Kasumi-1 (cell line): ENCODE measurements at places on chromosomes 3 and 15.
A peak's percentile ranks its signal among the peaks of the same experiment; 100 is the strongest.

DNA sequence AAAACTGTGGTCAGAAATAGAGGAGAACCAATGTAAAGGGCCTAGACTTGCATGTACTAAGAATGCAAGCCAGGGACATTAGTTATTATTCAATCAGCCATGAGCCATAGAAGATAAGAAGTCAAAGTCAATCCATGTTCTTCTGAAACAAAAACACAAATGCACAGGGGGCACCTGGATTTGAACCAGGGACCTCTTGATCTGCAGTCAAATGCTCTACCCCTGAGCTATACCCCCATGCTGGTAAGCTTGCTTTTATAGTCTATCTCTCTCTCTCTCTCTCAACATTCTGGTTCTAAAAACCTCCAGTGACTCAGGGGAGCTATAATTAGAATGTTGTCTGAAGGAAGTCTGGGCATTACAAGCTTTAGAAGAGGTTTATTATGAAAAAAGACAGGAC, 85.6 kb upstream of the ACP3 start:
- DNase-seq = peak; percentile 40

- DNase-seq = no peak
Measured at GRCh38 chr3:72210261-72210660, 425.3 kb upstream of the PROK2 start.

DNA sequence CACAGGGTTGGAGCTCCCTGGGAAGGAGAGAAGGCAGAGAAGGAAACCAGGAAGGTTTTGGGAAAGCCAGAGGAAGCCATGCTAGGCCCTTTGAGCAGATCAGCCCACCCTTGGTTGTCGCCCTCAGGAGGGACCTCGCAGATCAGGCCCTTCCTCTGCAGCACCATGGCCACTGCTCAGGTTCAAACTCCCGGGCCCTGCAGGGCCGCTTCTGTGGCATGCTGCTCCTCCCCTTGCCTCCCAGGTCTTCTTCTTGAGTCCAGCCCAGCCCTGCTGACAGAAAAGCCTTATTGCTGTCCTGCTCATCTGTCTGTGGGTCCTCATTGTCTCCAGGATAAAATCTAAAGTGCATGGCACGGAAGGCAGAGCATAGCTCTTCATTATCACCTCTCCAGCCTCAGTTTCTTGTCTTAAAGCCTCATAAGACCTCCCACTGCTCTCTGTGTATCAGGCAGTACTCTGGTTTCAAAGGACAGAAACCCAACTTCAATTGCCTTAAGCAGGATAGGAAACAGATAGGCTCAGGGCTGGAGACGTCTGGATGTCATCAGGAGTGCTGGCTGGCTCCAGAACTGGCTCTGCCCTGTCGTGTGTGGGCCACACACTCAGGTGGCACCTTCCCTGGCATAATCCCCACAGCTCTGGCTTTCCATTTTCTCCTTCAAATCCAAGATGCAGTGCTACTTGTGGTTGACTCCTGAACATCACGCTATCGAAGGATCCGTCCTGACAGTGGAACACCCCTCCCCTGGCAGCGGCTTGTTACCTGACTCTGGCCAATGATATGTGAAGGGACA, 118.5 kb downstream of the EEFSEC start:
- no peak for DNase-seq

- DNase-seq = no peak
Measured at GRCh38 chr3:100756441-100756840, 47.1 kb downstream of the TFG start.

DNA sequence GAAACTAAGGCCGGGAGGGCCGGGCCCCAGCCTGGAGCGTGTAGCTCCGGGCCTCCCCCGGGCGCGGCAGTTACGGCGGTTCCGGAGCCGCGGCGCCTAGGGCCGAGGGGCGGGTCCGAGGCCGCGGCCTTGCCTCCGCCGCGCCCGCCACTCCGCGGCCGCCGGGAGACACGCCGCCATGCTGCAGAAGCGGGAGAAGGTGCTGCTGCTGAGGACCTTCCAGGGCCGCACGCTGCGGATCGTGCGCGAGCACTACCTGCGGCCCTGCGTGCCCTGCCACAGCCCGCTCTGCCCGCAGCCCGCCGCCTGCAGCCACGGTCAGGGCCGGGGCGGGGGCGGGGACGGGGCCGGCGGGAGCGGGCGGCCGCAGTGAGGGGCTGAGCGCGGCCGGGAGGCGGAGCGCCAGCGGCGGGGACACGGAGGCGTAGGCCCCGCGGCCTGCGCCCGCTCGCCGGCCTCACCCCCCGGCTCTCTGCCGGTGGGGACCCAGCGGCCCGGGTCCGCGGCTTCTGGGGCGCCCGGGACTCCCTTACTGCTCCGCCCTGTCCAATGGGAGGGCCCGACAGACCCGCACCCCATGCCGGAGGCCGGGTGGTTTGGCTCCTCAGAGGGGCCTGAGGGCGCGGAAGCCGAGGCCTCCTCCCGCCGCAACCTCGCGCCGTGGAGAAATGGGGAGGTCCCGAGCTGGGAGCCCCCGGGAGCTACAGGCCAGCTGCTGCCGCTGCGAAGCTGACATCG, at the start of gene DIS3L:
TSS of gene DIS3L (plus strand) at position 150 of the 738 bp plus-strand sequence. CDS start at position 179, 29 bp downstream.
- DNase-seq = peak; percentile 62

- no peak for DNase-seq
Measured at GRCh38 chr3:87397211-87397610, 120.8 kb upstream of the POU1F1 start.

DNA sequence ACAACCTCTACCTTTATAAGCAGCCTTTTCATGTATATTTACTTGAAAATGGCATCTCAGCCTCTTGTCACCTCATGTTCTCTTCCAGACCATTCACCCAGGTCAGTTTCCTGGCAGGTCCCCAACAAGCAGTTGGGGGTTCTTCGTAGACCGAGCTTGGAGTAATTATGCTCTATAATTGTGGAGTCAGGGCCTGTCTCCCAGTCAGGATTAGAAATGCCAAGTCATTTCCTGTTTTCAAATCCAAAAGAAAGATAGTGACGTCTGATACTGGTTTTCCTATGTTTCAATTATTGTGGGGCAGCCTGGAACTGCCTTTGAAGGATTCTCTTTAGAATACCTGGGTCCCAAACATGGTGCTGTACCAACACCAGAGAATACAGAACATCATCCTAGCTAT, 430.6 kb downstream of the MECOM start:
- DNase-seq = no peak

- DNase-seq = no peak
Measured at GRCh38 chr3:151501171-151501922, 40.5 kb upstream of the IGSF10 start.

- no peak for DNase-seq
Measured at GRCh38 chr3:44504566-44504965, 27.1 kb upstream of the ZNF445 start.

- no peak for DNase-seq
Measured at GRCh38 chr15:81443040-81443820, 69.2 kb upstream of the TMC3 start.

- no peak for DNase-seq
Measured at GRCh38 chr3:61184956-61185355, 66.3 kb downstream of the FHIT start.

GRCh38 chr3:27133060-27133459, 236.1 kb downstream of the NEK10 start:
- DNase-seq = no peak

DNA sequence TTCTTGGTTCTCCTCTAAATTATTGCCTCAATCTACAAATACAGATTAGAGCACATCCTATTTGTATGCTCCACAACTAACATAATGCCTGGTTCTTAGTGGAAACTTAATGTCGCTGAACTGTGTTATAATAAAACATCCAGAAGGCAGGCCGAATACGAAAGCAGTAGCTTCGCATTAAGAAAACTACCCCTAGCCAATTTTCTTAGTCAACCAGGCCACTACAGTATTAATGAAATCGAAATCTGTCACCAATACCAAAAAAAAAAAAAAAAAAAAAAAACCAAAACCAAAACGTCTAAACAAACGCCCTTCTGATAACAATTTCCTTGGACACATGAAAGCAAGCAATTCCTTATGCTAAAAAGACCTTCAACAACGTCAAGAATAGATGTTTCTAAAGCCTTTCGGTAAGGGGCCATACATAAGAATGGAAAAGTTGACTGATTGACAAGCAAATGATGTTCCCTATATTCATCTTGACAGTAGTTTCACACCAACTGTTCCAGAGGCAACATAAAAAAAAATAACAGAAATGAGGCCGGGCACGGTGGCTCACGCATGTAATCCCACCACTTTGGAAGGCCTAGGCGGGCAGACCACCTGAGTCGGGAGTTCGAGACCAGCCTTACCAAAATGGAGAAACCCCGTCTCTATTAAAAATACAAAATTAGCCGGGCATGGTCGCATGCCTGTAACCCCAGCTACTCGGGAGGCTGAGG, 1.3 kb downstream of the DENND6A start:
- no peak for DNase-seq

GRCh38 chr3:66466606-66467270, 34.1 kb downstream of the LRIG1 start:
- DNase-seq = no peak
